ENCODE measurements at places on chromosomes 5 and 9. TPM values are rescaled to one million over a fixed set of nuclear protein-coding genes. Genes with fewer than 3 reads are reported as not detected.

DIPK1B gene
- 0.16 TPM for total RNA-seq

GARIN3 gene
- not detected for total RNA-seq

SLIT3 gene
- total RNA-seq, result not detected

PCDHA9 gene
- not detected for total RNA-seq

ELL2 gene
- 11.0 TPM for total RNA-seq

FAM221B gene
- total RNA-seq, result not detected

BTNL9 gene
- not detected for total RNA-seq

C1QTNF3 gene
- 3.0 TPM for total RNA-seq

PCDHA4 gene
- total RNA-seq, result not detected

SLC36A2 gene
- not detected for total RNA-seq

MAMDC4 gene
- 15.8 TPM for total RNA-seq

ANXA1 gene
- total RNA-seq, result 88.2 TPM

SLC27A6 gene
- total RNA-seq, result not detected

ZNF782 gene
- 3.9 TPM for total RNA-seq

NIPBL gene
- total RNA-seq, result 54.1 TPM

PLAC8L1 gene
- total RNA-seq, result not detected

FOXI1 gene
- not detected for total RNA-seq

FAM120AOS gene
- 35.1 TPM for total RNA-seq

UBAP1 gene
- total RNA-seq, result 31.5 TPM

LEAP2 gene
- 3.7 TPM for total RNA-seq

RBM27 gene
- total RNA-seq, result 19.7 TPM

TMC1 gene
- not detected for total RNA-seq

ISL1 gene
- total RNA-seq, result not detected

SMC5 gene
- 44.7 TPM for total RNA-seq

SLC45A2 gene
- total RNA-seq, result not detected

CTNND2 gene
- not detected for total RNA-seq

SREK1 gene
- 62.3 TPM for total RNA-seq

PCDHB16 gene
- total RNA-seq, result not detected

IFNA2 gene
- total RNA-seq, result not detected

ZBTB6 gene
- 9.3 TPM for total RNA-seq

ZBTB26 gene
- total RNA-seq, result 6.6 TPM

JAK2 gene
- total RNA-seq, result 25.7 TPM

POU5F2 gene
- total RNA-seq, result 1.1 TPM

FAM153A gene
- 10.4 TPM for total RNA-seq

DBN1 gene
- 104 TPM for total RNA-seq

CDX1 gene
- not detected for total RNA-seq

ROPN1L gene
- 1.4 TPM for total RNA-seq

PRRX2 gene
- not detected for total RNA-seq

GMCL2 gene
- total RNA-seq, result not detected
